ENCODE measurements at places on chromosomes 16 and 17.

- no peak for DNase-seq
These were observed 23.9 kb downstream of the RHBDL3 start for GRCh38 chr17:32289471-32290070.

GRCh38 chr16:2278272-2278608 is 10.3 kb upstream of the RNPS1 start:
- DNase-seq = no peak

DNA sequence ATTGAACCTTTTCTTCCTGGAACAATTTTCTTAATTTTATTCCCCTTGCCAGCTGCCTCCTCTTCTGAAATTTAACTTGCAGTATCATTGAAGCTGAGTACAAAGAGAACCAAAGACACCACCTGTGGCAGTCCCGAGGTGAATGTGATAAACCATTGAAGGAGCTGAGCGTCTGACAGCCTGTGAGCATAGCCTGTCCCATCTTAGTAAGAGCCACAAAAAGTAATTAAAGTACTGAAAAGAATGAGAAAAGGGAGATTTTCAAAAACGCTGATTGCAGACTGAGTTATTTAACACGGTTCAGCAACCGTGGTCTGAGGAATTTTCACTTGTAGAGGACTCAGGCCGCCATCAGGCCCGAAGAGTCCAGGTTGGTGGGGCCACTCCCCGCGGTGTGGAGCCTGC is 27.2 kb upstream of the ST6GALNAC1 start:
- no peak for DNase-seq

DNA sequence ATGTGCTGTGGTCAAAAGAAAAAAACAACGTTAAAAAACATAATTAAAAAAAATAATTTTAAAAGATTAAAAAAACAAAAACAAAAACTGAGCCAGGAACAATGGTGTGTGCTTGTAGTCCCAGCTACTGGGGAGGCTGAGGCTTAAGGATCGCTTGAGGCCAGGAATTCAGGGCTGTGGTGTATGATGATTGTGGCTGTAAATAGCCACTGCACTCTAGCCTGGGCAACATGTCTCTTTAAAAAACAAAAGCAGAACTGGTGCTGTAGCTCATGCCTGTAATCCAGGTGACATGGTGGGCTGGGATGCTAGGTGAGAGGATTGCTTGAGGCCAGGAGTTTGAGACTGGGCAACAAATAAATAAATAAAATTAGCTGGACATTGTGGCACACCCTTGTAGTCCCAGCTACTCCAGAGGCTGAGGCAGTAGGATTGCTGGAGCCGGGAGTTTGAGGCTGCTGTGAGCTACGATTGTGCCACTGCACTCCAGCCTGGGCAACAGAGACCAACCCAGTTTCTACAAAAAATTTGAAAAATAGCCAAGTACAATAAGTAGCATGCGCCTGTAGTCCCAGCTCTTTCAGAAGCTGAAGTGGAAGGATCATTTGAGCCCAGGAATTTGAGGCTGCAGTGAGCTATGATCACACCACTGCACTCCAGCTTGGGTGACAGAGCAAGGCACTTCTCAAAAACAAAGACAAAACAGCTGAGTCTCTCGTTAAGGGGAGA is 43.6 kb downstream of the NFATC3 start:
- no peak for DNase-seq

GRCh38 chr17:43768943-43769342 is 9.8 kb downstream of the DUSP3 start:
- no peak for DNase-seq

- no peak for DNase-seq
These were observed 372.5 kb downstream of the SNX29 start for GRCh38 chr16:12348733-12349704.

GRCh38 chr16:87133966-87134627 is 183.1 kb downstream of the C16orf95 start:
- no peak for DNase-seq

DNA sequence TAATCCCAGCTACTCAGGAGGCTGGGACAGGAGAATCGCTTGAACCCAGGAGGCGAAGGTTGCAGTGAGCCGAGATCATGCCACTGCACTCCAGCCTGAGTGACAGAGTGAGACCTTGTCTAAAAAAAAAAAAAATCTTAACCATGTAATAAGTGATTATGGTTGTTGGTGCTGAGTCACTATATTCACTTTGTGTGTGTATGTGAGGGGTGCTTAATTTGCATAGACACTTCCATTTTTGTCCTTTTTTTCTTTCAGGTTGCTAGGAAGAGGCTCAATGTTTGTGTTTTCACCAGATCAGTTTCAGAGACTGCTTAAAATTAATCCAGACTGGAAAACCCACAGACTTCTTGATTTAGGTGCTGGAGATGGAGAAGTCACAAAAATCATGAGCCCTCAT is 18.2 kb downstream of the METTL9 start:
- no peak for DNase-seq
